ENCODE measurements at places on chromosomes 7 and 10. TPM values are rescaled to one million over a fixed set of nuclear protein-coding genes. Genes with fewer than 3 reads are reported as not detected.

GRCh38 chr10:20474064-20474463 lies 423.0 kb downstream of the NEBL start:
- DNase-seq: no peak

- DNase-seq: no peak
These were observed 60.9 kb downstream of the CALML3 start for GRCh38 chr10:5585517-5586206.

Gene CFAP69
- not detected for polyA plus RNA-seq

Gene CCDC6
- 13.4 TPM for polyA plus RNA-seq

Gene CTNNA3
- polyA plus RNA-seq: not detected

DNA sequence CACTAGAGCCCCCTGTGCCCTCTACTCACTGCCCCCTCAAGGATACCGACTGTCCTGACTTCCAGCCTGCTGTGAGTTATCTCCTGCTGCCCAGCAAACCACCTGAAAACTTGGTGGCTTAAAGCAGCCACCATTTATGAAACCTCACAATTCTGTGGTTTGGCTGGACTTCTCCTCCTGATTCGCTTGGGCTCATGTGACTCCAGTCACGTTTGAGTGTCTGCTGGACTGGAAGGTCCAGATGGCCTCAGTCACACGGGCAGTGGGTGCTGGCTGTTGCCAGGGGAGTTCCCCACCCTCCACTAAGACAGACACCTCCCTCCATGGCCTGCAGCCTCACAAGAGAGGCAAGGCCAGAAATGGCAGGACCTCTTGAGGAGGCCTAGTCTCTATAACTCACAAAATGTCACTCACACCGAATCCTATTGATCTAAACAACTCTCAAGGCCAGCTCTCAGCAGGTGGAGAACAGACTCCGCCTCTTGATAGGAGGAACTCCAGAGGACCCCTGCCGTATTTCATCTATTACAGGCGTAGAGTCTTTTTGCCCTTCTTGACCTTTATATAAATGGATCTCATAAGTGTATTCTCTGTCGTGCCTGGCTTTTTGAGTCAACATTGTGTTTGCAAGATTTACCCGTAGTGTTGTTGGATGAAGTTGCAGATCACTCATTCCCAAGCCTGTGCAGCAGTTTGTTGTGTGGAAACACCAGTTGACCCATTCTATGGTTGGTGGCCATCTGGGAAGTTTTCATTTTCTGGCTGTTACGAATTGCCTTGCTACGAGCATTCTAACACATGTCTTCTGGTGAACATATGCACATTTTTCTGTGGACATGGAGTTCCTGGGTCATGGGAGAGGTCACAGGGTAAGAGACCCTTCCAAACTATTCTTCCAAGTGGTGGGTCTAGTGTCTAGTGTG lies 48.3 kb downstream of the ZMIZ1 start:
- DNase-seq: no peak

GRCh38 chr10:10854725-10855124 lies 162.9 kb upstream of the CELF2 start:
- no peak for DNase-seq

Gene VDAC2
- polyA plus RNA-seq: 144 TPM

GRCh38 chr10:112519133-112519761 lies 72.2 kb downstream of the VTI1A start:
- DNase-seq: no peak

- no peak for DNase-seq
These were observed 183.4 kb upstream of the BMPER start for GRCh38 chr7:33721895-33722294.

DNA sequence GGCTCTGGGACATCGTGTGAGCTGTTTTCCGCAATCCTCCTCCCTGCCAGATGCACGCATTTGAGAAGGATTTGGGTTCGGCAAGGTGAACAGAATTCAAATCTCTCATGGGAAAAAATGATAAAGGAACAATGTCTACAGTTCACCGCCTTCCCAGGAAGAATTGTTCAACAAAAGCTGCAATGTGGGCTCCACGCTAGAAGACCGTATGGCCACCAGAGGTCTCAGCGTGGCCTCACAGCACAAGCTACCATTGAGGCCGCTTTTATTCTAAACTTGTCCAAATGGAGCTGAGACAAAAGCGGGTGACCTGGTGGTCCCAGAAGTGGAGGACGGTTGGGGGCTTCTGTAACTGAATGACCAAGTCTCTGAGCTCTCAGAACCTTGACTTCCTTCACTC lies 733.1 kb downstream of the PARD3 start:
- no peak for DNase-seq

Gene XRCC2
- 0.21 TPM for polyA plus RNA-seq

DNA sequence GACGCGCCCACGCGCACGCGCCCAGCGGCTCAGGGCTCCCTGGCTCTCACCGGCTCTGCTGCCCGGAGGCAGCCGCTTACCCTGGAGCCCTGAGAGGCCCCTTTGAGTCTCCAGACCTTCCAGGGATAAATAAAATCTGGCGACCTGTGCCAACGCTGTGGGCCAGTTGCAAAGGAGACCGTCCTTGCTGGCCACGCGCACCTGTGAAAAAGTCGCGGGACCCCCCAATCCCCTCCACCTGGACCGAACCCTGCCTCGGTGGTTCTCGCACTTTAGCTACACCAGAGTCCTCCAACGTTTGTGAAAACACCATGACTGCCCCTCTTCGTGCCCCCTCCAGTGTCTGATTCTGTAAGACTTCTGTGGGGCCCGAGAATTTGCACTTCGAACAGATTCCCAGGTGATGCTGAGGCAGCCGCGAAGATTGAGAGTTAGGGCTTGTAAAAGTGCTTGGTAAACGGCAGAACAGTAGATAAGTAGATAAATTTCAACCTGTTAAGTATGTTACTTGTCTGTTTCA lies 102.4 kb upstream of the SVIL start:
- DNase-seq: no peak

- DNase-seq: no peak
These were observed 589 bp upstream of the RAPGEF5 start for GRCh38 chr7:22357311-22358175.

- DNase-seq: no peak
These were observed 34.0 kb upstream of the CALN1 start for GRCh38 chr7:72446131-72446530.

DNA sequence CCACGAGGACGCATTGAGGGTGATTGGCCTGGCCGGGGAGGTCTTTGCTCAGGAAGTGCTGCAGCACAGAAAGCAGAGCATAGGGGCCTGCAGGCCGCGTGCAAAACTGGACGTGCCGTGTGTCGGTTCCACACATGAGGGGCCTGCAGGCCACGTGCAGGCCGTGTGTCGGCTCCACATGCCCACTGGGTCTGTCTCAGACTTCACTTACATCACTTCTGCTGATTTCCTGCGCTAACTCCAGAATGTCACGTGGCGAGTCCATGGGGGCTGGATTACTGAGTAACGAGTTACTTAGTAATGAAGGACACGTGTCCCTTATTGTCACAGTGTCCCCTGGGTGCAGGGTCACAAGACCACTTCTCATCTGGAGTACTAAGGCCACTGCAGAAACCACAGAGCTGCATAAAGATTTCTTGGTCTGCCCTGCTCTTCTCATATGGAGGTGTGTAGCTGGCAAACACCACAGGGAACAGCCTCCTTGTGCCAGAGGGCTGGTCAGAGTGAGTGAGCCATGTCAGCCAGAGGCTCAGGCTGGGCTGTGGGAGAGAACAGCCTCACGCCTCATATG lies 60.8 kb downstream of the GDI2 start:
- DNase-seq: no peak

Gene TMEM140
- 26.3 TPM for polyA plus RNA-seq

- DNase-seq: no peak
These were observed 131.7 kb upstream of the ADAM12 start for GRCh38 chr10:126519992-126520391.

Gene PON3
- not detected for polyA plus RNA-seq

DNA sequence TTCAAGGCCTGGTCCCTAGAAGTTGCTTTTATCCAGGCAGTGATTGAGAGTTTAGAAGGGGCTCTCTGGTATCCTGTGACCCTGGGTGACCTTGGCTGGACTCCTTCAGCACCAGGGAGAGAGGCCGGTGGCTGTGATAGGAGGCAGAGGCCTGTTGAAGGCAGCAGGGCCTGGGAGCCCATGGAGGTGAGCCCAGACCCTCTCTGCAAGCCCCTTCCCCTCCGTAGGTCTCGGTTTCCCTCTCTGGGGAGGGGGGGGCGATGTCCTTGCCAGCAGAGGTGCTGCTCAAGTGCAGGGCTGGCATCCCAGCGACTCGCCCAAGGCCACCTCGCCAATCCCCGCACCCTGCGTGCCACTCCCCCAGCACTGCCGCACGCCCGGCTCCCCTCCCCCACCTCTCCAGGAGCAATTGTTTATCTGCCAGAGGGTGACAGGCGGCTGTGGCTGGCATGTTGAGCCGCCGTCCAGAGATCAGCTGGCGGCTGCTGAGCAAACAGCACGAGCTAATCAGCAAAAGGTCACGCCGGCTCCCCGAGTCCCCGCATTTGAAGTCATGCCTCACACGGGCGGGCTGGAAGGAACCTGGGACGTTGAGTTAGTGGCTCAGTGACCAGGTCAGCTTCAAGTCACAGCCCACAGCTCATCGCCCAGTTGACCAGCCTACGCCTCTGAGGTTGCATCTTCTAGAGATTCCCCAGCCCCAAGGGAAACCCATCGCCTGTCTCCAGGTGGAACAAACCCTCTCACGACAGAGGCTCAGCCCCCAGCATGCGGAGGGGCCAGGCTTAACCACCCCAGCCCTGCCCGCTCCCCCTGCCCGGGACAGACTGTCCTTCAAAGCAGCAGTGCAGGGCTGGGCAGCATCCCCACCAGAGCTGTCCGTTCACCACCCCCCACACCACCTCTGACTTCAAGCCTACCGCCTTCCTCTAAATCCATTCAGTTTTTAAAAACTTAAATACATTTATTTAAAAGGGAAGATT lies 43.7 kb downstream of the ELFN1 start:
- no peak for DNase-seq

- DNase-seq: no peak
These were observed 403.9 kb upstream of the CELF2 start for GRCh38 chr10:10613656-10614244.

GRCh38 chr10:24344279-24344678 lies 135.3 kb downstream of the KIAA1217 start:
- no peak for DNase-seq

GRCh38 chr7:53418834-53419482 lies 383.5 kb downstream of the POM121L12 start:
- no peak for DNase-seq

Gene TMEM106B
- 20.3 TPM for polyA plus RNA-seq

DNA sequence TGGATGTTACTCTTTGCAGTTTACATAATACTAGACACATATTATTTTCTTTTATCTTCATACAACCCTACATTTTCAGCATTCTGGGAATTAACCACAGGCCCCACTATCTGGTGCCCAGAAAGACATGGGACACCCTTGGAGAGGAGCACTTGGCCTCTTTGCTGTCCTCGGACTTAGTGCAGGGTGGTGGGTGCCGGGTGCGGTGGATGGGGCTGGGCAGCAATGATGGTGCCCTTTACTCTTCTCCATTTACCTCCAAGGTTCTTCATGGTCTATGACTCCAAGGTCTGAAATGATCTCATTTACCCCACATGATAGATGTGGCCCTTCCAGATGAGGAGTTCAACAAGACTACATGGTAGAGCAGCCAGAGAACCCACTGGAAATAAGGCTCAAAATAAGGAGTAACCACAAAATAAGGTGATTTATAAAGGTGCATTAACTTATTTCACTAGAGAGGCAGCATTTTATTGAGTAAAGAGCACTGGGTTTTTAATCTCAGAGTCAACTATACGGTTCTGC lies 56.2 kb upstream of the IGFBP3 start:
- DNase-seq: no peak

Gene OR2A42
- polyA plus RNA-seq: not detected

Gene SEC61A2
- polyA plus RNA-seq: not detected

Gene EBLN1
- polyA plus RNA-seq: not detected

DNA sequence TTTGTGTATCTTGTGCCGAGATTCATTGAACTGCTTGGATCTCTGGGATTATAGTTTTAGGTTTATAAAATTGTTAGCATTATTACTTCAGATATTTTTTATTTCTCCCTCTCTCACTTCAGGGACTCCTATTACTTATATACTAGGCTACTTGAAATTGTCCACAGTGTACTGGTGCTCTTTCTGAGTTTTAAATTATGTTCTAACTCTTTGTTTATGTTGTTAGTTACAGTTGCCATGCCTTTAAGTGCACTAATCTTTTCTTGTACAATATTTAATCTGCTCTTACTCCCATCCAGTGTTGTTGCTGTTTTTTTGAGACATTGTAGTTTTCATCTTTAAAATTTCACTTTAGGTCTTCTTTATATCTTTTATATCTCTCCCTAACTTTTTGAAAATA lies 13.1 kb downstream of the PLEKHS1 start:
- no peak for DNase-seq

DNA sequence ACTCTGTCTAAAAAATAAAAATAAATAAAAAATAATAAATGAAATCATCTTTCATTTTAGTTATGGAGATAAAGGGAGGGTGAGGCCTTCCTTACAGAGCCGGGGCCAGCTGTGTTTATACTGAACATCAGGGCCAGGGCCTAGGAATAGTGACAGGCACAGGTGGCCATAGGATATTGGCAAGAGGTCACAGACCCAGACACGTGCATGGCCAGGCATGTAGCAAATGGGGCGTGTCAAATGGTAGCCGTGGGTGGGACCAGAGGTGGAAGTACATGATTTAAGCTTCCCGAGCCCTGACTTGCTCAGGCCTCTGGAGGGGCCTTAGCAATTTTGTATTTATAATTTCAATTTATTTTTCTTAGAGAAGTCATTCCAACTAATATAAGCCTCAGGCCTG lies 353.0 kb downstream of the ANKRD30A start:
- DNase-seq: no peak

DNA sequence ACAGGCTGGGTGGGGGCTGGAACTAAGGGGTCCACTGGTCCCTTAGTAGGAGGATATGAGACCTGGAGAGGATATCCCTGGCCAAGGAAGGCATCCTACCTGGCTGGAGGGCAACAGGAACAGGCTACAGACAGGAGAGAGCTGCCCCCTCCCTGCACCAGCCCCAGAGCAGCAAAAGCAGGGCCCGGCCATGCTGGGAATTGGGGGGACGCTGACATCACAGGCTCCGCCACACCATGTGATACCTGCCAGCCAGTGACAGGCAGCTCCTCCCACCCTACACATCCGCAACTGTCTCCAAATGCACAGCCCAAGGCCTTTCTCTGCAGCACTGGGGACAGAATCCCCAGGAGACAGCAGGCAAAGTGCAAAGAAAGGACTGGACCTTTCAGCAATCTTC lies 100.0 kb downstream of the EBF3 start:
- no peak for DNase-seq

DNA sequence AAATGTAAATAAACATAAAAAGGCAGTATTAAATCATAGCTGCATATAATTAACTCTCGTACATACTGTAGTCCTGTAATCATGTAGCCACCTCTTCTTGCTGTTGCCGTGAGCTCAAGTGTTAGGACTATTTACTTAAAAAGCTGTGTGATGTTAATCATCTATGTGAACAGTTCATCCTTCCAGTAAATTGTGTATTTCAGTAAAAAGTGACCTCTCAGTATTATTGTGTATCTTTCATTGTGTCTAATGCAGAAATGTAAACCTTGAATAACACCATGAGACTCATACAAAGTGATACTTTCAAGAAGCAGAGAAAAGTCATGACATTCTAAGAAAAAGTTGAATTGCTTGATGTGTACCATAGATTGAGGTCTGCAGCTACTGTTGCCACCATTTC lies 38.0 kb downstream of the ADD3 start:
- DNase-seq: no peak

All from naive B cell (primary cell).